Bone marrow (tissue), 2 donors: ENCODE measurements at places on chromosomes 2 and 18.

GRCh38 chr2:172739661-172740266, 4.1 kb downstream of the RAPGEF4 start:
- DNase-seq = no peak

GRCh38 chr2:176123411-176124109, 1.0 kb downstream of the HOXD9 start:
- no peak for DNase-seq

DNA sequence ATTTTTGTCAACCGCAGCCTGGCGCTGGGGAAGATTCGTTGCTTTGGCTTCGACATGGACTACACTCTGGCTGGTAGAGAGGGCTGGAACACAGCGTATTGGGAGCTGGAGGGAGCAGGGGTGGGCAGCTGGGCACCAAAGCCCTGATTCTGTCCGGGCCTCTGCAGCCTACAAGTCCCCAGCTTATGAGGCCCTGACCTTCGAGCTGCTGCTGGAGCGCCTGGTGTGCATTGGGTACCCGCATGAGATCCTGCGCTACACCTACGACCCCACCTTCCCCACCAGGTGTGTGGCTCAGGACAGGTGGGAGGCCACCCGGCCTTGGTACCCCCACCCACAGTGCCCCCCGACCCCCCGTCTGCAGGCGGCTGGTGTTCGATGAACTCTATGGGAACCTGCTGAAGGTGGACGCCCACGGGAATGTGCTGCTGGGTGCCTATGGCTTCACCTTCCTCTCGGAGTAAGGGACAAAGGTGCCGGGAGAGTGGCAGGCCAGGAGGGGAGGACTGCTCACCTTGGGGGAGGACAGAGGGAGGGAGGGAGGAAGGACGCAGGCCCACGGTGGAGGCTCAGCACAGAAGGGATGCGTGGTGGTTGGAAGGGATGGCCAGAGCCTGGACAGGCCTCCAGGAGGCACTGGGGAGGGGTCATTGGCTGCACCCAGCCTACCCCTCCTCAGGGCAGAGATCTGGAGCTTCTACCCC, 1.2 kb downstream of the NT5DC4 start:
- DNase-seq = no peak

DNA sequence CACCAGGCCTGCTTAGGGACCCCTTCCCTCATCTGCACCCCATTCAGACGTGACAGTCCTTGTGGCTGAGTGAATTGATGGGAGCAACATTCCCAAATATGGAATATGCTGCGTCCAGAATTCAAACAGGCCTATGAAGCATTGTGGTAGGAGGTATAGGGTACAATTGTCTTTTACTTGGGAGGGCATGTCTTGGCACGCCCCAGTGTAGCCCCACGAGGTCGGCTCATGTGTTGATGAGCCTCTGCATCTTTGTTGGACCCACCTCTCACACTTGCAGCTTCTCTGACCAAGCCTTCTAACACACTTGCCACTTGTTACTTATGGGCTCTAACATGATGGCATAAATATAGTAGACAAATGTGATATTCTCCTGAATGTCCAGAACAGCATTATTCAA, 1.6 kb downstream of the TIMM21 start:
- no peak for DNase-seq

DNA sequence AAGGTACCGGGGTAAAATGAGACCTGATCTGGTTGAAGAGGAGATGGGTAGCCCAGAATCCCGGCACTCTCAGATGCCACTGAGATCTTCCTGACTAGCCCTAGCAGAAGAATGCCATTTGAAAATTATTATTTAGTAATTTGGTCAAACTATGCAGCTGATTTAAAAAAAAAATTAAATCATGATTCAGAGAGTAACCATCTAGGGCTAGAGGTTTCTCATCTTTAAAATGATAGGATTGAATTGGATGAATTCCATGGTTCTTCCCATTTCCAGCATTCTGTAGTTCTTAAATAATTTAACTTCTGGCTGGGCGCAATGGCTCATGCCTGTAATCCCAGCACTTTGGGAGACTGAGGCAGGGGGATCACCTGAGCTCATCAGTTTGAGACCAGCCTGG, 106.1 kb downstream of the MYO1B start:
- no peak for DNase-seq

- DNase-seq = no peak
Observed at GRCh38 chr2:178367344-178367743, 83.6 kb downstream of the PRKRA start.

DNA sequence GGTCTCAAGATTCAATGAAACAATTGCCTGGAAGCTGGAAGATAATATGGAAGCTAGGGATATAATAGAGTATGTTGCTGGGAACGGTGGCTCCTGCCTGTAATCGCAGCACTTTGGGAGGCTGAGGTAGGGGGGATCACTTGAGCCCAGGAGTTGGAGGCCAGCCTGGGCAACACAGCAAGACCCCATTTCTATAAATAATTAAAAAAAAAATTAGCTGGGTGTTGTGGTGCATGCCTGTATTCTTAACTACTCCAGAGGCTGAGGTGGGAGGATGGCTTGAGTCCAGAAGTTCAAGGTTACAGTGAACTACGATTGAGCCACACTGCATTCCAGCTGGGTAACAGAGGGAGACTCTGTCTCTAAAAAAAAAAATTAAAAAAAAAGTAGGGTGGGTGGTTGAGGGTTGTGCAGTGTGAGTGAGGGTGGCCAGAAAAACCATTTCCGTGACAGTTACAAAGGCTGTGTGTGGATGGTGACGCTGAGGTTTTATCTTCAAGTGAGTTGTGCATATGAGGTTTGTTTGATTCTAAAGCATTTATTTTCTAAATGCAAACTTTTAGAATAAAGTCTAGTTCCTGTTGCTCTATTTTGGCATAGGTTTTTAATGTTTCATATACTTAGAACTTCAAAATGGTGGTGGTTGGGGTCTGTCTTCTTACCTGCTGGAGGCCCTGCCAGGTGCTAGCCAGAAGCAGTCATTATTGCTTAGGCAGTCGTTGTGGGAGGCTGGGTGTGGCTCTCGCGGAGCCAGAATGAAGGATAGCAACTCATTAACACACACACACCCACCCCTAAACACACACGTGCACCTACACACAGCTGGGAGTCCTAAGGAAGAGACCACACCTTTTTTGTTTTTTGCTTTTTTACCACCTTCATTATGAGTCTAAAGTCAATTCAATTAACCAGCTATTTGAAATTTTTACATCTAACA, 4.7 kb upstream of the IL1R2 start:
- DNase-seq = no peak

DNA sequence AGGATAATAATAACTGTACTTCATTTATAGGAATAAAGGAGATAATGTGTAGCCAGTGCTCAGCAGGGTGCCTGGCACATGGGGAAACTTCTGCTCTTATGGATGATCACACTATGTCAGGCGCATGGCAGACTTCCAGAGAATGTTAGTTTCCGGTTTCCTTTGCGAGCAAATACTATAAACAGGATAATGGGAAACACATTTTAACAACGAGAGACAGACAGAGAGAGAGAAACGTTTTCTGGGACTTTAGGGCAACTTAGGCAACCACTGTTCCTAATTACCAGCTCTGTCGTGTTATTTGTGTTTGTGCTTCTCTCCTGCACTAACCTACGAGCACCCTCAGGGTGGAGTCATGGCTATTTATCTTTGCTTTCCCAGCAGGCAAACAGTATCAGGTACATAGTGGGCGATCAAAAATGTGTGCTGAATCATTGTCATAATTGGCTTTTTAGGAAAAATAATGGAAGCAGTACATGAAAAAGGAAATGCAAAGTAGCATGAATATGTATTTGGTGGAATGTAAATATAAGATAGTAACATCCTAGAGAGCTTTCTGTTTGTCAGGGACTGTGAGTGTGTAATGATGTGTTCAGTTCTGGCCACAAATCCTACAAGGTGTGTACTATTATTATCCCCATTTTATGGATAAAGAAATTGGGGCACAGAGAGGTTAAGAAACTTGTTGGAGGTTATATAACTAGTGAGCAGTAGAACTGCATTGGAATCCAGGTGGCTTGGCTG, 36.8 kb upstream of the IGFBP2 start:
- no peak for DNase-seq

DNA sequence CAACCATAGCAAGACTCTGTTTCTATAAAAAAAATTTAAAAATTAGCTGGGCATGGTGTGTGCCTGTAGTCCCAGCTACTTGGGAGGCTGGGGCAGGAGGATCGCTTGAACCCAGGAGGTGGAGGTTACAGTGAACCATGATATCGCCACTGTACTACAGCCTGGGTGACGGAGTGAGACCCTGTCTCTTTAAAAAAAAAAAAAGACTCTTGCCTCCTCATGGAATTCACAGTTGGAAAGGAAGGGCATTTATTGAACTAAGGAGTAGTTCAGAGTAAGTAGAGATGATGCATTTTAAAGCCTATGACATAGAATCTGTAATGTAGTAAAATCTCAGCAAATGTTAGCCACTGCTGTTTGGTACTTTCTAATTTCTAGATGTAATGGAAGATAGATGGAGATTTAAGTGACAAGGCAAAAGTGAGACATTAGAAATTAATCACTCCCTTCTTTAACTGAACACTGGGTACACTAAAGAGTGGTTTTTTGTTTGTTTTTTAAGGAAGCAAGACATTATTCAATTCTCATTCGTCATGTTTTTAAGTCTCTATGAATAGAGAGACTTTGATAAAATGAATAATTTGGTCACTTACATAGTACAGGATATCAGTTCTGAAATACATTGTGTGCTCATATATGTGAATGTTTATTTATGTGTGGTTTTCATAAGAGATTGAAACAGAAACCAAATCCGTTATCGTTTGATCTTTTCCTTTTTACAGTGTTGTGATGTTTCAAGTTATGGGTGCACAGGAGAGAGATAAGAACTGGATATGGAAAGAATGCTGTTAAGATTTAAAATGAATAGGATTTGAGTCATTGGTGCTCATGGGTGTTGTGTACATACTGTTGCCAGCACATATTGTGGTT, 186.1 kb upstream of the STON1 start:
- no peak for DNase-seq

GRCh38 chr2:123648956-123649355, 376.1 kb upstream of the CNTNAP5 start:
- DNase-seq = no peak

GRCh38 chr2:127081826-127082633, 24.9 kb downstream of the BIN1 start:
- DNase-seq = no peak

DNA sequence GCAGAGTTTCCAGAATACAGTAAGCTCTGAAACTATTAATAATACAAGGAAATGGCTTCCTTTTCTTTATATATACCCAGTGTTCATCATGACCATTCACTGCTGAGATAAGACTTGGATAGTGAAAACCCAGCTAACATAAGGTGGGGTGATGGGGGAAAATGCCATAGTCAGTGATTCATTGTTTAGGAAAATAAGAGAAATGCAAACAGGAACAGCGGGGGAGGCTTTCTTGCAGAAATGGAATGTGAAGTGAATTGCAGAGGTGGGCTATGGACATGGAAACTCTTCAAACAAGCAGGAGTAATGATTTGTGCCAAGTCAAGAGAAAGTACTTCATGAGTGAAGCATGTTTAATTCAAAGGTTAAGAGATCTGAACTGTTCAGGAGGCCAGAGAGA, 519.4 kb downstream of the TDRD15 start:
- no peak for DNase-seq

- no peak for DNase-seq
Observed at GRCh38 chr2:120495586-120495985, 149.7 kb downstream of the INHBB start.

- no peak for DNase-seq
Observed at GRCh38 chr2:223416815-223417610, 185.1 kb downstream of the SCG2 start.

DNA sequence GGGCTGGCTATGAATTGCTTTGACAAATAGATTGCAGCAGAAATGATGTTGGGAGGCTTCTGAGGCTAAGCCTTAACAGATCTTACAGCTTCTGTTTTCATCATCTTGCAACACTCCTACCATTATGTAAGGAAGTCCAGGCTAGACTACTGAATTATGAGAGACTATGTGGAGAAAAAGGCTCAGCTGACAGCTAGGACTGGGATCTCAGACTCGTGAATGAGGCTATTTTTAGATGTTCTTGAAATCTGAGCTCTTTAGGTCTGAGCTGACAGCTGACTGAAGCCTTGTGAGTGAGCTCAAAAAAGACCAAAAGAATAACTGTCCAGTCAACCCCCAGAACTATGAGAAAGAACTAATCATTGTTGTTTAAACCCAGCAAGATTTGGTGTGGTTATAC, 70.3 kb downstream of the VWC2L start:
- DNase-seq = no peak

- DNase-seq = no peak
Observed at GRCh38 chr18:60417946-60418345, 45.4 kb upstream of the MC4R start.

DNA sequence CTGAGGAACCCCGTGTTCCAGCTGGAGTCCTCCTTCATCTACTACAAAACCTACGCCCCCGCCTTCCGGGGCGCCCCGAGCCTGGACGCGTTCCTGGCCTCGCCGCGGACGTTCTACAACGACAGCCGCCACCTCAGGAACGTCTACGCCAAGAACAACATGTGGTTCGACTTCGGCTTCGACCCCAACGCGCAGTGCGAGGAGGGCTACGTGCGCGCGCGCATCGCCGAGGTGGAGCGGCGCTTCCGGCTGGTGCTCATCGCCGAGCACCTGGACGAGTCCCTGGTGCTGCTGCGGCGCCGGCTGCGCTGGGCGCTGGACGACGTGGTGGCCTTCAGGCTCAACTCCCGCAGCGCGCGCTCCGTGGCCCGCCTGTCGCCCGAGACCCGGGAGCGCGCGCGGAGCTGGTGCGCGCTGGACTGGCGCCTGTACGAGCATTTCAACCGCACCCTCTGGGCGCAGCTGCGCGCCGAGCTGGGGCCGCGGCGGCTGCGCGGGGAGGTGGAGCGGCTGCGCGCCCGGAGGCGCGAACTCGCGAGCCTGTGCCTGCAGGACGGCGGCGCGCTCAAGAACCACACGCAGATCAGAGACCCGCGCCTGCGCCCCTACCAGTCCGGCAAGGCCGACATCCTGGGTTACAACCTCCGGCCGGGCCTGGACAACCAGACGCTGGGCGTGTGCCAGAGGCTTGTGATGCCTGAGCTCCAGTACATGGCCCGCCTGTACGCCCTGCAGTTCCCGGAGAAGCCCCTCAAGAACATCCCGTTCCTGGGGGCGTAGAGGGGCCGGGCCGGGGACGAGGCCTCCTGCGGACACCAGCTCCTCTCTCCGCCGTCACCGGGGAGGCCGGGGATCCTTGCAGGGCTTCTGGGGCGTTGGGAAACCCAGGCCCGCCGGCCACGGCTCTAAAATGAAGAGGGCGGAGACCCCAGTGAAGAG, 5.3 kb upstream of the NEU4 start:
- no peak for DNase-seq

- DNase-seq = no peak
Observed at GRCh38 chr2:138602166-138602460, 100.5 kb downstream of the SPOPL start.

DNA sequence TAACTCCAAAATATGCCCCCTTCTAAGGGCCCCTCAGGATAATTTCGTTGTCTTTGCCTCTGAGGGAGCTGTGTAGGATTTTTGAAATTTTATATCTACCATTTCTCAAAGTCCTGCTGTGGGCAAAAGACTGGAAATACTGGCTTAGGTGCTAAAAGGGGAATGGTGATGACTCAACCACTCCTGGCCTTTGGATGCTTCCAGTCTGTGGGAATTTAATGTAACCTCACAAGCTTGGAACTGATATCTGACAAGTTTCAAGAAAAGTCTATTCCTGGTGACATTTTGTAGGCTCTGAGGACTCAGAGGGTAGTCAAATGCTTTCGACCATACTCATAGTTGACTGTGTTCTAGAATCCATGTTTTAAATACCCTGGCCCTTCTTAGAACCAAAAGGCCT, 3.4 kb upstream of the APCDD1 start:
- no peak for DNase-seq
